PC-9 (cell line): ENCODE measurements at places on chromosomes 6 and 20. TPM values are rescaled to one million over a fixed set of nuclear protein-coding genes. Genes with fewer than 3 reads are reported as not detected.
A peak's percentile ranks its signal among the peaks of the same experiment; 100 is the strongest.

- H3K27ac ChIP-seq, result no peak overlapping the region
- peaks cover 8% of the 10 kb centered on the region; the same call in 1 of the 2 replicates for H3K4me1 ChIP-seq
- H3K36me3 ChIP-seq, result no peaks in the 10 kb centered on the region
- DNase-seq, result no peak
- no peak overlapping the region for H3K4me3 ChIP-seq
These were observed 311.4 kb downstream of the KIF16B start for GRCh38 chr20:16261733-16262273.

DNA sequence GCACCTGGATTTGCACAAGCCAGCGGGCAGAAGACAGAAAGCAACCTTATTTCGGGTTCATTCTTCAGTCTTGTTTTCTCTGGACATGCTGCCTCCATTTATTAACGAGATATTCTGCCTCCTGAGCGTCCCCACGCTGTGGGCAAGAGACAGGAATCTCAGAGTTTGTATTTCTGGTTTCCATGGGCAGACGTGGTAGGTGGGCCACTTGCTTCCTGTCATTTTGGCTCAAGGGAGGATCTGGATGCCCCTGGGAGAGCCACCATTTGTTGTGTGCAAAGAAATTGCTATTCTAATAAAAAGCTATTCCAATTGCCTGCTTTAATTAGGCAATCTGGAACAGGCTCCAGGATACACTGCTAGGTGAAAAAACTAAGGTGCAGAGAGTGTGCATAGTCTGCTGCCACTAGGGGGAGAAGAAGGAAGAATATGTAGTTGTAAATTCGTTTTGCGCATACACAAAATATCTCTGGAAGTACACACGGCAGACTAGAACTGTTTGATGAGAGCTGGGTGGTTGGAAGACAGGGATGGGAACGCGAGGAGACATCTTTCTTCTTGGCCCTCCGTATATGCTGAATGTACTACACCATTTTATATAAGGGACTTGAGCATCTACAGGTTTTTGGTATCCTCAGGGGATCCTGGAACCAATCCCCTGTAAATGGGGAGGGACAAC, 30.1 kb upstream of the SLC16A10 start:
- no peak overlapping the region for H3K27ac ChIP-seq
- H3K4me3 ChIP-seq, result no peak overlapping the region
- no peaks in the 10 kb centered on the region for H3K36me3 ChIP-seq
- no peaks in the 10 kb centered on the region for H3K4me1 ChIP-seq
- H3K27me3 ChIP-seq, result no peaks in the 10 kb centered on the region

DNA sequence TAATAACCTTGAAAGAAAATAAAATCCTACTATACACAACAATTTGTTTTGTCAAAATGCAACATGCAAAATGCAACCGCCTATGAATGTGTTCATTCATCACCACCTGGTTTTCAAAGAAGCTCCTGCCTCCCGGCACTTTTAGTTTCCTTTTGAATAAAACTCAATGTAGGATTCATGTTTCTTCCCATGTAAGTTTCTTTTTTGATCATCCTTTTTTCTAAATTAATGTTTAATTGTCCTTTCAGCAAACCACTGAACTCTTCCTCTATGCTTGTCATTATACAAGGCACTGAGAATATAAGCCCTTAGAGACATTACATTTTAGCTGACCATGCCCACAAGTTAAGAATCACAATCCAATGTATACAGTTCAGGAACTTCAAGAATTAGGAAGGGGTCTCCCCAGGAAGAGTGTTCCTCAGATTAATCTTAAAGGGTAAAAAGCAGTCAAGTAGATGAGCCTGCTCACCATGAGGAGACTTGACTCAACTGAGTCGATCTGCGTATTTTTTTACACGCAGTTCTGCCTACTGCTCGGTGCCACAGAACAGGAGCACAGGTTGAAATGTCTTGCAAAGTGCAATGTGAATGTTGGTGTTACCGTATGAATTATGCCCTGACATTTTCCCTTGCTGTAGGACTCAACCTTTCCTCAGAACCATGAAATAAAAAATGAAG, 7.2 kb upstream of the THEMIS start:
- no peak for DNase-seq
- H3K27ac ChIP-seq, result no peak overlapping the region
- H3K4me3 ChIP-seq, result no peak overlapping the region
- H3K27me3 ChIP-seq, result no peaks in the 10 kb centered on the region
- no peaks in the 10 kb centered on the region for H3K36me3 ChIP-seq

DNA sequence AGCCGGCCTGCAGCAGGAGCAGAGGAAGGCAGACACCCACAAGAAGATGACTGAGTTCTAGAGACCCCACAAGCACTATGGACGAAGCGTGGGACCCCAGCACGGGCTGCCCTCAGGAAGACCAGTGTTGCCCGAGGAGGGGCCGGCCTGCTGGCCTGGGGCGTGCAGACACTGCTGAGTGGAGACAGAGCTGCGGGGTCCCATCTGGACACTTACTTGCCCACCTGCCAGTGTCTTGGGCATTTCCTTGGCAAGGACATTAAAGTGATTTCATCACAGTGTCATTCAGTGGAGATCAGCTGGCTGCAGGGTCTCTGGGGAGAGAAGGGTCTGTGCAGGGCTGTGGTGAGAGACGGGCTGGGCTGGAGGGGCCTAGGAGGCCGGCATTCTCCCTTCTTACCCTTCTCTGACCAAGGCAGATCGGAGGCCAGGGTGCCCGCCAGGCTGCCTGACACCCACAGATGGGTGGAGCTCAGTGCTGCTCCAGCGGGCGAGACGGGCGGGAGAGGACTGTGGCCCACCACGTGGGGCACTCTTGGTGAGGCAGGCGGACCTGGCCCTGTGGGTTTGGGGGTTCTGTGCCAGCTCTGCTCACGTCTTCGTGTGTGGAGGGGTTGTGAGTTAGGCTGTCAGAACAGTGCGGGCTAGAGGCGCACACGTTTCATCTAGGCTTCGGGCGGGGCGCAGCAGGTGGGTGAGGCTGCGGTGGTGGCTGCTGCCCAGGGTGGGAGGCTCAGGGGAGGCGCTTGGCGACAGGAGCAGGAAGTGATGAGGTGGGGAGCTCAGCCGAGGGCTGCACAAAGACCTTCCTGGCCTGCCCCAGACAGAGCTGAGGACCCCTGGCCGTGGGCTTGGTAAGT, at the start of gene LIME1:
Gene LIME1 (plus strand): TSS at position 806 of the 860 bp plus-strand sequence. CDS start 886 bp downstream, outside the sequence.
- peaks cover under 1% of the 10 kb centered on the region; the same call in 1 of the 2 replicates for H3K4me1 ChIP-seq
- H3K27me3 ChIP-seq, result no peaks in the 10 kb centered on the region
- peak; percentile 28 for DNase-seq
- H3K27ac ChIP-seq, result no peak within 1 kb of the TSS
- H3K4me3 ChIP-seq, result no peak within 1 kb of the TSS

GRCh38 chr6:124066946-124067552, 263.4 kb downstream of the NKAIN2 start:
- H3K4me1 ChIP-seq, result no peaks in the 10 kb centered on the region
- H3K27me3 ChIP-seq, result no peaks in the 10 kb centered on the region
- H3K36me3 ChIP-seq, result no peaks in the 10 kb centered on the region
- no peak for DNase-seq
- no peak overlapping the region for H3K4me3 ChIP-seq

DNA sequence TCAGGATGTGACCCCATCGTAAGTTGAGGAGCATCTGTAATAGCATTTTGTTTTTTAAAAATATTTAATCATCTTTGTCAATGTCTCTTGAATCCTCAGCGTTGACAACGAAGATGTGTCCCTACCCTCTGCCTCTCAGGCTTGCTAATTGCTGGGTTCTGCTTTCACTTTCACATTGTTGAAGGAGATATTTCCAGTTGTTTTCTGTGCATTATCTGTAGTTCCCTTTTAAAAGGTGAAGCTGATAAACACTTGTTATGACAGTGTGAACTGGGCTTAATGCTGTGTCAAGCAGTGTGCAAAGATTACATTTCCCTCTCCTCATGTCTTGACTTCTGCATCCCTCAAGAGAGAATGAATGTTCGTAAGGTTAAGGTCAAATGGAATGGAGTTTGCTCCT, 54.9 kb downstream of the CSE1L start:
- H3K36me3 ChIP-seq, result peaks cover 41% of the 10 kb centered on the region
- H3K4me1 ChIP-seq, result no peaks in the 10 kb centered on the region
- H3K27me3 ChIP-seq, result no peaks in the 10 kb centered on the region
- no peak for DNase-seq

- no peaks in the 10 kb centered on the region for H3K4me1 ChIP-seq
- no peaks in the 10 kb centered on the region for H3K36me3 ChIP-seq
- no peak overlapping the region for H3K27ac ChIP-seq
- H3K4me3 ChIP-seq, result no peak overlapping the region
These were observed 112.9 kb upstream of the HSF2 start for GRCh38 chr6:122286512-122286911.

- H3K4me3 ChIP-seq, result no peak overlapping the region
- 0 out of 2 replicates have a peak, but pooled peaks cover 4% of the 10 kb centered on the region for H3K36me3 ChIP-seq
- no peaks in the 10 kb centered on the region for H3K4me1 ChIP-seq
- no peaks in the 10 kb centered on the region for H3K27me3 ChIP-seq
These were observed 98.1 kb upstream of the VSTM2L start for GRCh38 chr20:37804584-37805566.

DNA sequence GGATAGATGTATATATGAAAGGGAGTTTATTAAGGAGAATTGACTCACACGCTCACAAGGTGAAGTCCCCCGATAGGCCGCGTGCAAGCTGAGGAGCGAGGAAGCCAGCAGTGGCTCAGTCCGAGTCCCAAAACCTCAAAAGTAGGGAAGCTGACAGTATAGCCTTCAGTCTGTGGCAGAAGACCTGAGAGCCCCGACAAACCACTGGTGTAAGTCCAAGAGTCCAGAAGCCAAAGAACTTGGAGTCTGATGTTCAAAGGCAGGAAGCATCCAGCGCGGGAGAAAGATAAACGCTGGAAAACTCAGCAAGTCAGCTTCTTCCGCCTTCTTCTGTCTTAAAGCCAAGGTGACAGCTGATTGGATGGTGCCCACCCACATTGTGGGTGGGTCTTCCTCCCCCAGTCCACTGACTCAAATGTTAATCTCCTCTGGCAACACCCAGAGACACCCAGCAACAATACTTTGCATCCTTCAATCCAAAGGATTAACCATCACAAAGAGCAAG, 102.6 kb upstream of the GJE1 start:
- H3K4me1 ChIP-seq, result peaks cover 12% of the 10 kb centered on the region
- no peaks in the 10 kb centered on the region for H3K36me3 ChIP-seq
- no peak overlapping the region for H3K4me3 ChIP-seq
- no peaks in the 10 kb centered on the region for H3K27me3 ChIP-seq

GRCh38 chr6:16504609-16505008, 256.7 kb downstream of the ATXN1 start:
- H3K4me1 ChIP-seq, result no peaks in the 10 kb centered on the region
- H3K4me3 ChIP-seq, result no peak overlapping the region
- no peaks in the 10 kb centered on the region for H3K36me3 ChIP-seq
- DNase-seq, result no peak
- H3K27ac ChIP-seq, result no peak overlapping the region

DNA sequence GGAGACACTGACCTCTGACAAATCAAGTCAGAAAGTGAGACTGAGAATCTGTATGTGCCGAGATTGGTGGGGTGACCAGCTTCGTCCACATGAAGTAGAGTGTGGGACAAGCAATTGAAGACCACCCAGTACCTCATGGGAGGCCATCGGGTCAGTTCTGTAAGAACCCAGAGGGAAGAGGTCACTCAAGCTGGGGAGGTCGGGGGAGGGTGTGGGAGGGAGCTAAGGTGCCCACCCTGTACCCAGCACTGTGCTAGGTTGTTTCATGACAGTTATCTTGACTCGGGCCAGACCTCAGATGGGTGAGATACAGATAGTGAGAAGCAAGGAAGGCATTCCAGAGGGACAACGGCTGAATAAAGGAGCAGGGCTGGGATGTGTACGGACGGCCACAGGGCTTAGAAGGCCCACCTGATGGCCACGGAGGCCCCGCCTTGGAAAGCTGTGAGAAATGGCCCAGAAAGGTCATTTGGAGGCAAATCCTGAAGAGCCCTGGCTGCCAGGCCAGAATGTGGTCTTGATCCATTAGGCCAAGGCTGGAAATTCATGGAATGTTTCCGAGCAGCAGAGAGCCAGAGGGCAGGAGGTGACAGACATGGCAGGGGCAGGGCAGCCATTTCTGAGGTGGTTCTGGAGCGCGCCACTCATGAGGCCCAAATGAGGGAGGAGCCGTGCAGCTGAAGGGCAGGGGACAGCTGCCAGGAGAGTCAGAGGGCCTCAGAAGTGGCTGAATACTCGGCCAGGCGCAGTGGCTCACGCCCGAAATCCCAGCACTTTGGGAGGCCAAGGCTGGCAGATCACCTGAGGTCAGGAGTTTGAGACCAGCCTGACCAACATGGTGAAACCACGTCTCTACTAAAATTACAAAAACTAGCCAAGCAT, 7.7 kb downstream of the MMP24OS start:
- no peak overlapping the region for H3K27ac ChIP-seq
- no peak overlapping the region for H3K4me3 ChIP-seq
- H3K4me1 ChIP-seq, result no peaks in the 10 kb centered on the region
- DNase-seq, result no peak
- H3K36me3 ChIP-seq, result no peaks in the 10 kb centered on the region
- no peaks in the 10 kb centered on the region for H3K27me3 ChIP-seq

GRCh38 chr6:165052561-165053480, 256.6 kb downstream of the C6orf118 start:
- no peaks in the 10 kb centered on the region for H3K36me3 ChIP-seq
- no peak overlapping the region for H3K27ac ChIP-seq
- H3K4me3 ChIP-seq, result no peak overlapping the region
- DNase-seq, result no peak
- H3K27me3 ChIP-seq, result peaks cover 25% of the 10 kb centered on the region; the same call in 1 of the 2 replicates

DNA sequence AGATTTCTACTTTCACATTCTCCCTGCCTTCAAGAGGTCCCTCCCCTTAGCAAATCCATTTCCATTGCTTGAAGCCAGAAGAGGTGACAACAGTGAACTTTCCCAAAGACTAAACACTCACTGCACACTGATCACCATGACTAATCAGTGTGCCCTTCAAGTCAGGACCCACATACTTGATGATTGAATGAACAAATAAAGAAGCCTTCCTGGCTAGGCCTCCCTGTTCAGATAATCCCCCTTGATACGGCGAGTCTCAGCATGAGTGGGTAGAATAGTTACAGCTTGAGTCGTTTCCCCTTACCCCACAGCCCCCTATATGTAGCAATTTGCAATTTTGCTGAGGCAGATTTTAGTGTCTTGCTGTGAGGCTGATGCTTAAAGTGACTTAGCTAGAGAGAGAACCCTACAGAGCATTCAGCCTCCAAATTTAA, 102.2 kb downstream of the UNC5CL start:
- no peaks in the 10 kb centered on the region for H3K4me1 ChIP-seq
- H3K4me3 ChIP-seq, result no peak overlapping the region
- H3K27ac ChIP-seq, result no peak overlapping the region
- DNase-seq, result peak; percentile 12

GRCh38 chr6:44685213-44685612, 297.7 kb downstream of the CDC5L start:
- 0 out of 2 replicates have a peak, but pooled peaks cover 6% of the 10 kb centered on the region for H3K27me3 ChIP-seq
- no peaks in the 10 kb centered on the region for H3K4me1 ChIP-seq
- no peaks in the 10 kb centered on the region for H3K36me3 ChIP-seq
- no peak for DNase-seq
- no peak overlapping the region for H3K4me3 ChIP-seq
- no peak overlapping the region for H3K27ac ChIP-seq

Gene IRAK1BP1
- 4.3 TPM in 2 replicates for total RNA-seq

Gene COL12A1
- total RNA-seq, result 12.5 and 18.7 TPM in 2 replicates

Gene TCF19
- total RNA-seq, result 19.0 and 26.0 TPM in 2 replicates

Gene SOX12
- total RNA-seq, result 49.5 and 57.1 TPM in 2 replicates
